ENCODE measurements at places on chromosomes 3 and 15.

GRCh38 chr3:30526031-30526430, 80.4 kb upstream of the TGFBR2 start:
- DNase-seq: no peak

DNA sequence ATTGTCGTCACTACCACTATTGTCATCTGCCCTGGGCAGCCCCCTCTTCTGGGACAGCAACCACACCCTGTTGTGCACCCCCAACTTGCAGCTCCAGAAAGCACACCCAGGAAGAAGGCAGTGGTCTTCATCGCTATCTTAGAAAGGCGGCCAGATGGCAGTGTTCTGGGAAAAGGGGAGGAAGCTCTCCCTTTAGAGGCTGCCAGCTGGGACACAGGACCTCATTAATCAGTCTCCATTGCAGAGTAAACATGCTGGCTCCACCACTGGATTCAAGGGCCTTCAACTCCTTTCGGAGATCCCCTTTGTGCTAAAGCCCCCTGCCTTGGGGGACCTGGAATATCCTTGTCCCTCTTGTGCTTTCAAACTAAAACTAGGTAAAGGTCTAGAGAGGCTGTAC, 199.3 kb upstream of the LINGO1 start:
- no peak for DNase-seq

GRCh38 chr3:46990573-46991374, 11.3 kb downstream of the NBEAL2 start:
- DNase-seq: no peak

DNA sequence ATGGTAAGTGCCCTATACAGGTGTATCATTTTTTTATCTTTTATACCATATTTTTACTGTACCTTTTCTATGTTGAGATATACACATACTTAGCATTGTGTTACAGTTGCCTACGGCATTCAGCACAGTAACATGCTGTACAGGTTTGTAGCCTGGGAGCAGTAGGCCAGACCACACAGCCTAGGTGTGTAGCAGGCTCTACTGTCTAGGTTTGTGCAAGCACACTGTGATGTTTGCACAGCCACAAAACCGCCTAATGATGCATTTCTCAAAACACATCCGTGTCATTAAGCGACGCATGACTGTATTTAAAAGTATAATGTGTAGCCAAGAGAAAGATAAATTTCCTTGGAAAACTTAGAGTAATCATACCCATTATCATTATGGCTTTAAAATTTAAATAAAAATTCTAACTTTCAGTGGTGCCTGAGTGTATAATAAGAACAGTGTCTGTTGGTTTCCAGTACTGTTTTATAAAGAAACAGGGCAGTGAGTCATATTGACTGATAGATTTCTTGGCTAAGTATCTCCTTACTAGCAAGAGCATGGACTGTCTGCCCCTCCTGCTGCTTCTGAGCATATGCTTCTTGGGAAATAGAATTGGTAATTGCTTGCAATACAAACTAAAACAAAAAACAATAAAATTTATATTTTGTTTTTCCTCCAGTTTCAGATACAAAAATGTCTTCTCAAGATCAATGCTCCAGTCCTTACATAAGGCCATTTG, 18.3 kb downstream of the CALML4 start:
- DNase-seq: no peak

GRCh38 chr3:187130346-187131066, 8.8 kb downstream of the RPL39L start:
- DNase-seq: peak; percentile 83

DNA sequence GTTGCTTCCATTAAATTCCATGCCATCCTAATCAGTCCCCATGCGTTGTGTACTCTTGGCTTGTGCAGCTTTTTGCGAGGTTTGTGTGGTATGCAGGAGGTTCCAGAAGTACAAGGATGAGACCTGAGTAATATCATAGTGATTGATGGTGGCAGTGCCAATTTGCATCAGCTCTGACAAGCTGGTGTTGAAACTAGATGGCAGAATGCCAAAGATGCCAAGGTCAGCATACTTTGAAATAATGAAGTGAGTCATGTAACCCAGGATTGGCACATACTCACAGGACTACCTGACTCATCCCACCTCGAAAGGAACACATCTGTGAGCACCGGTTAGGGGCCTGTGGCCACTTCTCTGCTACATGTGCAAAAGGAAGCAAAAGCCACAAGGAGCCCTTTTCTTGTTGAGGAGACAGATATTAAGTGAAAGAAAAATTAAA, 14.3 kb downstream of the KAT2B start:
- peak; percentile 95 for DNase-seq

GRCh38 chr3:179321668-179322285, 1.1 kb upstream of the ZNF639 start:
- DNase-seq: peak; percentile 22

DNA sequence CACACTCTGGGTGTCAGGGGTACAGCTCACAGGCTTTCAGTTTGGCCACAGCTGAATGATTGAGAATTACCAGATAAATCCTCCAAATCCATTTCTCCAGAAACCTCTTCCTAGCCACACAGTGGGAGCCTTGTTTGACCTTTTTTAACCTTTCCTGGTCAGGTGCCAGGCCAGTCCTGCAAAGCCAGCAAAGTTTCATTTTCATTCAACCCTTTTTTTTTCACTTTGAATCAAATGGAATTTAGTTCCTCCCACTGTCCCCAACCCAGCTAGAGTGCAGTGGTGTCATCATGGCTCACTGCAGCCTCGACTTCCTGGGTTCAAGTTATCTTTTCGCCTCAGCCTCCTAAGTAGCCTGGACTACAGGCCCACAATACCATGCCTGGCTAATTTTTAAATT, 67.8 kb downstream of the NSUN3 start:
- DNase-seq: no peak

DNA sequence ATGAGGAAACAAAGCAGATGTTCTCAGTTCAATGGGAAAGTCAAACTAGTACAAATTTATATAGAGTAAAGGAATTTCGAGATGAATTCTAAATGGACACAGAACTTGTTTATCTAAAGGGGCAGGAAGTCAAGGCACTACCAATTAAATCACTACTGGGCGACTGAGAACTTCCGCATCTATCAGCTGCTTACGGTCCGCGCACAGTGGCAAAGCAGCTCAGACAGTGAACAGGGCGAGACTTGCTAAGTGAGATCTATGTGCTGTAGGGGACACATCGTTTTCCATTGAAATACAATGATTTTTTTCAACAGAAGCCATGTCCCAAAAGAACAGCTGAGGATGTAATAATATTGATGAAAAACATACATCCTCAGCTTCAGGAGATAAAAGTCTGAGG, 105.0 kb downstream of the CHRNA7 start:
- DNase-seq: no peak

- no peak for DNase-seq
Observed at GRCh38 chr15:61243983-61244593, 15.0 kb upstream of the RORA start.

DNA sequence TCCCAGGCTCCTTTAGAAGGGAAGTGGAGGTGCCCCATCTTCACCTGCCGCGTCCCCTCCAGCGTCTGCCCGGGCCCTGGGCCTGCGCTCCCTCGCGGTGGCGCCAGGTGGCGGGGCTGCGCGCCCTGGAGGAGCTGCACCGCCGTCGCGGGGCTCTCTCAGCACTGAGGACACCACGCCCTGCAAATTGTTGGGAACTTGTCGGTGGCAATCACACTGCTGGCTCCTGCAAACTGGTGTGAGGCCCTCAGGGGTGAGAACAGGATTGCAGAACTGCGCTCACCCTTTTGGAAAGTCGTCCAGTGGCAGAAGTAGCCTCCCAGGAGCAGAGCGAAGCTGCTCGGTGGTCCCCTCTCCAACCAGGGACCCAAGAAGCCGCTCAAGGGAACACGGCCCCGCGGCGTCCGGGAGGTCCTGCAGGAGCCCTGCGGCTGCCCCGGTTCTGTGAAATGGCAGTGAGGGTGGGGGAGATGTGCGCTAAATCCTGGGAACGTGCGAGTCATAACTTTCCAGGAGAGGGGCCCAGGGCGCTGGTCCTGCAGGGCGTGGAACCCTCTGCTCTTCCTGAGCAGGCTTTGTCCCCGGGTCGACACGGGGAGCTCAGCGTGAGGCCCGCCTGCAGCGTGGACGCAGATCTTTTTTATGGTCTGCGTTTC, 995 bp upstream of the LRRK1 start:
- DNase-seq: peak; percentile 50

- DNase-seq: no peak
Observed at GRCh38 chr15:49023354-49023753, 22.9 kb downstream of the SECISBP2L start.

DNA sequence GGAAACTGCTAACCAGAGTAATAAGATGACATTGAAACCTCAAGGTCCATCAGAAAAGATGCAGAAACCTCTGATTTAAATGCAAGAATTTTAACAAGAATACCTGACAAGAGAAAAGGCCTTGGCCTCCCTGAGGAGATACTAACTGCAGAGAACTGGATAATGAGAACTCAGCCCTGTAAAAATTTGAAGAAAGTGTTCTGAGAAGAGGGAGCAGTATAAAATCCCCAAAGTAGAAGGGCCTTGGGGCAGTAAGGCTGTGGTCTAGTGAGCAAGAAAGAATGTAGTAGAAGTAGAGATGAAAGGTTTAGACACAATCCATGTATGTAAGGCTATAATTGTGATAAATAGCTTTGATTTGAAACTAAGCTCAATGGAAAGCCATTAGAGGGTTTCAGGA, 394.1 kb downstream of the ZBBX start:
- DNase-seq: no peak

- DNase-seq: no peak
Observed at GRCh38 chr3:124576565-124577493, 153.4 kb upstream of the UMPS start.

DNA sequence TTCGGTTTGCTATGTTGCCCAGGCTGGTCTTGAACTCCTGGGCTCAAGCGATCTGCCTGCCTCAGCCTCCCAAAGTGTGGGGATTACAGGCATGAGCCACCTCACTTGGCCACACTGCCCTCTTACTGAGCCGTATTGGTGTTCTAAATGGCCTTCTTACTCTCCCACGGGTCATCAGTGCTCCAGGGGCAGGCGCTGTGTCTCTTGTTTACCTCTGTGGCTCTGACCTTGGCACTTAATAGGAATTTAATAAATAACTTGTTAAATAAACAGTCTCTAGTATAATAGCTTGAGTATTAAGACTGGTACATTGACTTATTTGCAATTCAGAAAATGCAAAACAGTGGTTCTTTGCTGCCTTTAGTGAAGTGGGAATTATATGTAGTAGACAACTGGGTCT, 13.7 kb downstream of the FLNB start:
- no peak for DNase-seq

DNA sequence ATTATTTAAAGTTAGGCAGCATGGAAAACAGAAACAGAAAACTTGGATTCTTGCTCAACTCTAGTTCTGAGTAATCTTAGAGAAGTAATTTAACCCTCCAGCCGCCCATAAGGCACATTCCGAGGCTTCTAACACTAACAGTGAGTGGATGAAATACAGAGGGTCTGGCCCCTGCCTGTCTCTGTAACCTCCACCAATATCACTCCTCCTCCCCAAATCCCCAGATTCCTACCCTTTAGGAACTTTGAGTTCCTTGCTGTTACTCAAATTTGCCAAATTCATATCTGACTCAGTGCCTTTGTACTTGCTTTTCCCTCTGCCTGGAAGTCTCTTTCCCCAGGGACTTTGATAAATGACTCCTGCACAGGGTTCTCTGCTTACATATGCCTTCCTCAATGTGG, 112.5 kb upstream of the TGFBR2 start:
- DNase-seq: no peak

DNA sequence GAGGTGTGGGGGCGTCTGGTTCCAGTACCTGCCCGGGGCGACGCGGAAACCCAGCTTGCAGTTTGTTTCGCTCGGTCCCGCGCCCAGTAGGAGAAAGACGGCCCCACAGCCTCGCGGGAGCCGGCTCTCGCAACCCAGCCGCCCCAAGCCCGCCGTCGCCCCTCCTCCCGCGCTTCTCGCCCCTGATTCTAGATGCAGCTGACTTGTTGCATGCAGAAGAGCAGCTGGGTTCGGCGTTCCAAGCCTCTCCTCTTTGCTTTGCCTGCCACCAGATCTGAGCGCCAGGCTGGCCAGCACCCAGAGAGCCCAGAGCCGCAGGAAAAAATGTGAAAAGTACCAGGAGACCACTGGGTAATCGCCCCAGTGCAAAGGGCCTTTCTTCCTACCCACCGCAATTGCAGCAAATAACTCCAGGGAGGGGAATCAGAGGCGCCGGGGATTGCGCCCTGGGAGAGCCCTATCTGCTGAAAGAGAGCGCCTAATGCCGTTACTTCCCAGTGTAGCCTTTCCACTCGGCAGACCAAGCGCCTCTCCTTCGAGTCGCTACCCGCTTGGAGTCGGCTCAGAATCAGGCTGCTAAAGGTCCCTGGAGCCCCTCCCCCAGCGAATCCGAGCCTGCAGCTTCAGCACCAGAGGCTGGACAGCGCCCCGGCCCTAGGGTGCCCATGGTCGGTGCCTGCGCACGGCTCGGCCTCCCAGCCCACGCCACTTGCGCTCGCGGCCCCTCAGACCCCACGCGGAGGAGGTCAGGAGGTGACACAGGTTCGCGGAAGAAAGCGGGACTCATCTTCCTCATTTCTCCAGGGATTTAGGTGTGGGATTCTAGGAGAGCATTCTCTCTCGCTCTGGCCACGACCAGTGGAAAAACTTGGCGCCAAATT, 15.7 kb upstream of the AEN start:
- DNase-seq: no peak

DNA sequence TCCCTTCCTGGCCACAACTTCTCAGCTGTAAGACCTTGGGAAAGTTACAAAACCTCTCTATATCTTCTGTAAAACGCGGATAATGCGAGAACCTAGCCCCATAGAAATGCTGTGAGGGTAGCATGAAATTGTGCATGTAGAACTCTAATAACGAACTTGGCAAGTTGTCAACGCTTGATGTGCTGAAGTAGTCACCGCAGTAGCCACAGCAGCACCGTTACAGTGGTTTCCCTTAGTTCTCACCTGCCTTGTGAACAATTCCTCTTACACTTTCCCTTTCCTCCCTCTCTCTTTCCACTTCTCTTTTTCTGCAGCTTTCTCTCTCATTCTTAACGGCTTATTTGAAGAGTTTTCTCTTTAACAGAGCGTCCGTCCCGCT, 447 bp upstream of the SHQ1 start:
- no peak for DNase-seq

GRCh38 chr3:99839613-99840012, 22.0 kb downstream of the CMSS1 start:
- no peak for DNase-seq

DNA sequence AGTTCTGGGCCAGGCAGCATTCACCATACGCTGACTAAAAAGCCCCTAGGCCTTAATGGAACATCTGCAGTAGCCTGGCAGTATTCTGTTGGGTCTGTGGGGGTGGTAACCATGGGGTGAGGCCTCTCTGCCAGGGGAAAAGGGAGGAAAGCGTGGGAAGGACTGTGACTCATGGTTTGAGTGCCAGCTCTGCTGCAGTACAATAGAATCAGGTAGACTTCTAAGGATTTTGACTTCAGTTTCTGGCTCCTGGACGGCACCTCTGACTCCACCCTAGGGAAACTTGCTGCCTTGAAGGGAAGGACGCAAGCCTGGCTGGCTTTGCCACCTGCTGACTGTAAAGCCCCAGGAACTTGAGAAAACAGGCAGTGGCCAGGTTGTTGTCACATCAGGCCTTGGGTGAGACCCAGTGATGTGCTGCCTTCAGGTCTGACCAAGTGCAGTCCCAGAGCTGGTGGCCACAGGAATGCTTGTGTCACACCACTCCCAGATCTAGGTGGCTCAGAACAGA, 148.6 kb downstream of the SUCNR1 start:
- no peak for DNase-seq

- peak; percentile 63 for DNase-seq
Observed at GRCh38 chr15:33226559-33227181, 32.2 kb upstream of the FMN1 start.

Measured in CD4-positive, alpha-beta T cell treated with Interleukin-15 for 4 hours (primary cell).